ENCODE measurements at places on chromosomes 7 and 10. TPM values are rescaled to one million over a fixed set of nuclear protein-coding genes. Genes with fewer than 3 reads are reported as not detected.

SLC16A9 gene
- 5.9 TPM for total RNA-seq

NKX2-3 gene
- total RNA-seq, result not detected

C7orf57 gene
- 0.15 TPM for total RNA-seq

- no peak for DNase-seq
Observed at GRCh38 chr7:37432281-37432920, 16.3 kb downstream of the ELMO1 start.

GRCh38 chr7:122748195-122748594 lies 45.5 kb upstream of the RNF148 start:
- DNase-seq, result no peak

- DNase-seq, result no peak
Observed at GRCh38 chr10:46079831-46080585, 33.9 kb upstream of the MSMB start.

DNA sequence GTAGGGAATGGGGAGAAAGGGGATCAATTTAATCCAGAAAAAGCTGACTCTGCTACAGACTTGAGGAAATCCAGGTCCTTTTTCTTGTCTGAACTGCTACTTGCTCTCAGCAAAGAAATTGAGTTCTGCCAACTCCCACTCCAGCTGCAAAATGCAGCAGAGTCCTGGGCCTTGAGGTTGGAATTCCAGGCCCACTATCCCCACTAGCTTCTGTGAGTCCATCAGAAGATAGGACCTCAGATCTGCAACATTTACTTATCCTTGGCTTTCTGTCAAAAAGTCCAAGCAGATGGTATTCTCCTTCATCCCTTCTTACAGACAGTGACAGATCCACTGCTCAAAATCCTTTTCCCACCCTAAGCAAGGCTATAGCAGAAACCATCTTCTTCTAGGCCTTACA lies 219.2 kb downstream of the ARHGAP12 start:
- DNase-seq, result no peak

- DNase-seq, result no peak
Observed at GRCh38 chr10:69574571-69574978, 1.4 kb upstream of the NEUROG3 start.

- DNase-seq, result no peak
Observed at GRCh38 chr10:72796042-72796441, 97.5 kb upstream of the OIT3 start.

DNA sequence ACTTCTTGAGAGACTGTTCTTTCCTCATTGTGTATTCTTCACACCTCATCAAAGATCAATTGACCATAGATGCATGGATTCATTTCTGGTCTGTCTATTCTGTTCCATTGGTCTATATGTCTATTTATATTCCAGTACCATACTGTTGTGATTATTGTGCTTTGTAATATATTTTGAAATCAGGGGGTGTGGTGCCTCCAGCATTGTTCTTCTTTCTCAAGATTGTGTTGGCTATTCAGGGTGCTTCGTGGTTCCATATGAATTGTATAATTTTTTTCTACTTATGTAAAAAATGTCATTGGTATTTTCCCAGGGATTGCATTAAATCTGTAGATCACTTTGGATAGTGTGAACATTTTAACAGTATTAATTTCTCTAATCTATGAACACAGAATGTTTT lies 106.5 kb downstream of the EPC1 start:
- no peak for DNase-seq

DNA sequence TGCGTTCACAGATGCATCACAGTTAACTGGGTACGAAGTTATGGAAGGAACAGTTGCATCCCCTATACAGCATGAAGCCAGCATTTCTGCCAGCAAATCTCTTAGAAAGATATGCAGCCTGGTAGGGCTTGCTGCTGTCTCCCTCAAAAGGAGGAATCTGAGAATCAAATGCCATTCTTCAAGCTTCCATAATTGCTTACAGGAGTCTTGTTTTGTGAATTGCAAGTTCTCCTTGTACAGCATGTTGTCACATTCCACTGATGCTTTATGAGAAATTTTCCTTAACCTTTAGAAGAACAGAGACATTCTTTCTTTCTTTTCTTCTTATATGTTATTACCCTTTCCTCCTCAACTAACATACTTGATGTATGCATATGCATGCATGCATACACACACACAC lies 134.6 kb downstream of the CHRM2 start:
- DNase-seq, result no peak

DNA sequence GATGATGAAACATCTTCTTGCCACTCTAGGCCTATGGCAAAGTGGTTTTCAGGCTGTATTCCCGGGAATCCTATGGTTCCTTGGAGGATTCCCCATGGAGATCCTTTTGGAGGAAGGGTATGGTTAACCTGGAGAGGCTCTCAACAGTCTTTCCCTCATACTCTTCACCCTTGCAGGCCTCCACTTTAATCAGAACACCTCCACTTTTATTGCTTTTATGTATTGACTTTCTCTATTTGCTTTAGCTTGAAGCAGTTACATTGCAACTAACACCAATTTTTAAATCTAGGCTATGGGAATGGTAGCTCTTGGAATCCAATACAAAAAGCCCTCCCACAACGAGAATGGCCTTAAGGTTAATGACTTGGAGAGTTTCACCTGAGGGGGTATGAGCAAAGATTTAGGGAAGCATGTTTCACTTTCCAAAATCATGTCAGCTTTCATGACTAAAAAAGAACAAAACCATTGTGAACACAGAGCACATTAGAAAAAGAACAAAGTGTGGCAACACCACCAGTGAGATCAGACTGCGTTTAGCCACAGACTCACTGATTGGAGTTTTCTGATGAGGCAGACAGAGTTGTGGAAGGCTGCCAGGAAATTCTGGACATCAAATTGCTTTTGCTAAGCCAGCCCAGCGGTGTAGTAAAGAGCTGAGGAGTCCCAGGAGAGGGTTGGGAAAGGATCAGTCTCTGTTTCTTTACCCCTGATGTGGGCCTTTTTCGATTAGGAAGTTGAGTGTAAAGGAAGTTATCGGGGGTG lies 130.4 kb upstream of the BMPER start:
- DNase-seq, result no peak

- no peak for DNase-seq
Observed at GRCh38 chr7:40393660-40394059, 258.9 kb downstream of the SUGCT start.

GRCh38 chr7:46387646-46388045 lies 466.6 kb upstream of the IGFBP3 start:
- no peak for DNase-seq
